Caco-2 (cell line): ENCODE measurements at places on chromosomes 13 and 19. TPM values are rescaled to one million over a fixed set of nuclear protein-coding genes. Genes with fewer than 3 reads are reported as not detected.
A peak's percentile ranks its signal among the peaks of the same experiment; 100 is the strongest.

GRCh38 chr13:30408319-30409101 is 13.8 kb upstream of the UBE2L5 start:
- peak overlapping the region; percentile 46 for H3K27ac ChIP-seq
- H3K27me3 ChIP-seq: no peaks in the 10 kb centered on the region
- 0 out of 2 replicates have a peak, but pooled peaks cover 5% of the 10 kb centered on the region for H3K4me1 ChIP-seq
- H3K4me3 ChIP-seq: peak overlapping the region; percentile 19
- peak; percentile 95 for DNase-seq

- no peak overlapping the region for H3K4me3 ChIP-seq
- DNase-seq: no peak
- H3K36me3 ChIP-seq: no peaks in the 10 kb centered on the region
Measured at GRCh38 chr13:90622541-90622940, 724.9 kb upstream of the MIR17HG start.

- no peaks in the 10 kb centered on the region for H3K27me3 ChIP-seq
- no peak overlapping the region for H3K27ac ChIP-seq
- H3K4me1 ChIP-seq: peaks cover 6% of the 10 kb centered on the region
- DNase-seq: no peak
Measured at GRCh38 chr13:24709186-24709913, 29.1 kb downstream of the ATP12A start.

Gene C19orf81
- total RNA-seq: 0.41 TPM in 1 of 2 replicates, not detected in the other

DNA sequence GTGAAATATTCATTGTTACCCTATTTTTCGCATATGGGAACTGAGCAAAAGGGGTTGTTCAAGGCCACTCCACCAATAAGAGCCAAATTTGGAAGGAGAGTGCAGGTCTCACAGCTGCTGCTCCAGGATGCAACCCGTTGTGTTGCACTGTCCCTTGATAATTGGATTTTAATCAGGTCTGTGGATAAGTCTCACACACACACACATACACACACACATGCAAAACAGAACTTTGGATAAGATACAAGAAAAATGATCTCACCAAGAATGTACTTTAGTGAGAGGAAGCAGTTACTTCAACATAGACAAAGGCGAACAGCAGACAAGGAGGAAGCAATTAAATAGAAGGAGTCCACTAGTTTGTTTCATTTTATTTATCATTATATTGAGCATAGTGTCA is 127.3 kb upstream of the EDNRB start:
- no peaks in the 10 kb centered on the region for H3K27me3 ChIP-seq
- DNase-seq: no peak
- no peaks in the 10 kb centered on the region for H3K36me3 ChIP-seq
- no peaks in the 10 kb centered on the region for H3K4me1 ChIP-seq
- no peak overlapping the region for H3K4me3 ChIP-seq

GRCh38 chr19:34428549-34429285 is 536 bp downstream of the UBA2 start:
- H3K4me3 ChIP-seq: peak overlapping the region; percentile 82
- no peaks in the 10 kb centered on the region for H3K36me3 ChIP-seq
- H3K4me1 ChIP-seq: peaks cover 13% of the 10 kb centered on the region
- H3K27me3 ChIP-seq: no peaks in the 10 kb centered on the region

GRCh38 chr13:43797869-43798268 is 11.1 kb upstream of the ENOX1 start:
- peaks cover 27% of the 10 kb centered on the region for H3K4me1 ChIP-seq
- H3K27ac ChIP-seq: no peak overlapping the region
- no peak for DNase-seq
- H3K27me3 ChIP-seq: no peaks in the 10 kb centered on the region

Gene PTGIR
- total RNA-seq: not detected in 2 replicates

Gene TTYH1
- total RNA-seq: not detected in 2 replicates

Gene FRY
- total RNA-seq: 91.3 and 118 TPM in 2 replicates

DNA sequence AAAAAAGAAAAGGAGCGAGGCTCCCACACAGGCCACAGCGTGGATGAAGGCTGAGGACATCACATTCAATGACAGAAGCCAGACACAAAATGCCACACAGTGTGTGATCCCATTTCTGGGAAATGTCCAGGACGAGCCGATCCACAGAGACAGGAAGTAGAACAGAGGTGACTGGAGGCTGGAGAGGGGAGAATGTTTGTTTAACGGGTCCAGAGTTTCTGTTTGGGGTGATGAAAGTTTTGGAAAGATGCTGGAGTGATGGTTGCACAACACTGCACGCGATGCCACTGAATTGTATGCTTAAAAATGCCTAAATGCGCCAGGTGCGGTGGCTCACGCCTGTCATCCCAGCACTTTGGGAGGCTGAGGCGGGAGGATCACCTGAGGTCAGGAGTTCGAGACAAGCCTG is 650 bp upstream of the FUT5 start:
- no peaks in the 10 kb centered on the region for H3K27me3 ChIP-seq
- no peak for DNase-seq
- no peak overlapping the region for H3K4me3 ChIP-seq
- H3K27ac ChIP-seq: no peak overlapping the region

GRCh38 chr19:8626842-8627241 is 3.6 kb upstream of the NFILZ start:
- H3K4me1 ChIP-seq: no peaks in the 10 kb centered on the region
- H3K27ac ChIP-seq: no peak overlapping the region

DNA sequence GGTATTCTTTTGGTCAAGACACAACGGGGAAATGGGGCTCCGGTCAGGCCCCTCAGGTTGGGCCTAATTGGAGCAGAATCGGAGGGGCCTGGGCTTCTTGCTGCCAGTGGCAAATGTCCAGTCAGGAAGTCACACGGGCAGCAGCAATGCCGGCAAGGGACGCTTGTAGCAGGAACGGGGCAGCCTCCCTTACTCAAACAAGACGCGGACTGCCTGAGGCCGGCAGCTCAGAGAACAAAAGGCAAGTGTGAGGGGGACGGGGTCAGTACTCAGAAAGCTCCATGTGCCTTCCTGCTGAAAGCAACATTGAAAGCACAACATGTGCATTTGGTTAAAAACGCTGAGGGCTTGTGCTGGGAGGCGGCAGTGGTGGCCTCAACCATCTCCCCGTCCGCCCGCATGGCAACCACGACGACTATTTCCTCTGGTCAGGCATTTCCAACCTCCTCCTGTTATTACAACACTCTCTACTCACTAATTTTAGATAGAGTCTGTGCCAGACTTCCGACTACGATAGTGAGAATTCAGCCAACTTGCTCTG is 20.5 kb upstream of the RASA3 start:
- no peak overlapping the region for H3K4me3 ChIP-seq
- DNase-seq: no peak
- H3K36me3 ChIP-seq: no peaks in the 10 kb centered on the region
- no peak overlapping the region for H3K27ac ChIP-seq
- no peaks in the 10 kb centered on the region for H3K4me1 ChIP-seq

Gene ZNF675
- total RNA-seq: 10.7 and 12.9 TPM in 2 replicates

Gene ZNF433
- total RNA-seq: 0.75 and 1.3 TPM in 2 replicates

Gene CPB2
- 0.18 TPM in 1 of 2 replicates, not detected in the other for total RNA-seq
